ENCODE measurements at places on chromosomes 5 and 9. TPM values are rescaled to one million over a fixed set of nuclear protein-coding genes. Genes with fewer than 3 reads are reported as not detected.

ERCC8 gene
- total RNA-seq = 12.7 TPM

CNTLN gene
- total RNA-seq = 5.5 TPM

CPLANE1 gene
- total RNA-seq = 2.9 TPM

HDHD3 gene
- total RNA-seq = 19.7 TPM

RPS23 gene
- 4,095 TPM for total RNA-seq

Data from A549 treated with ZK216348 at 1 μM for 4 hours (cell line).